ENCODE measurements at places on chromosomes 3 and 15.

DNA sequence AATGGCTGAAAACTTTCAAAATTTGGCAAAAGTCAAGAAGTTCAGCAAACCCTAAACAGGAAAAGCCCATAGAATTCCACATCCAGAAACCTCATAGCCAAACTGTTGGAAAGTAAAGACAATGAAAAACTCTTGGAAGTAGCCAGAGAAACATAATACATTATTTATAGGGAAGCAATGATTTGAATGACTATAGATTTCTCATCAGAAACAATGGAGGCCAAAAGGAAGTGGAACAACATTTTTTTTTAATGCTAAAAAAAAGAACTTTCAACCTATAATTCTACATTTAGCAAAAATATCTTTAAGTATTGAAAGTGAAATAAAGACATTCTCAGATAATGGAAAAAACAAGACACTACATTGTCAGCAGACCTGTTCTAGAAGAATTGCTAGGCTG is 30.2 kb downstream of the ALPK3 start:
- DNase-seq: no peak

DNA sequence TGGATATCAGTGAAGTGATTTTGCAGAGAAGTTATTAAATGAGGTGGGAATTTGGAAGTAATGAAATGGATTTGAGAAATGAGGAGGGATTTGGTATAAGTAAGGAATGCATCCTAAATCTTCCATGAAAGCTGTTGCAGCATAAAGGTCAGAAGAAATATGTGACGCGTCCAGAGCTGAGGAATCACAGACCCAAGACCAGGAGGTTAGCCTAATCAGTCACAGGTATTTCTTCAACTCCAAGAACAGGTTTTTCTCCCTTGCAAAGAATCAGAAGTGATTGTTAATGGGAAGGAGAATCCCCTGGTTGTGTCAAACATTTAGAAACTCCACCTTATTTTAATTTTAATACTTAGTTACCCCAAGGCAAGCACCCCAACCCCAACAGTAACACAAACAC is 253.2 kb downstream of the MEX3B start:
- DNase-seq: no peak

- no peak for DNase-seq
Observed at GRCh38 chr15:38441130-38441519, 12.8 kb upstream of the FAM98B start.

- peak; percentile 44 for DNase-seq
Observed at GRCh38 chr15:71443538-71443937, 328.3 kb downstream of the THSD4 start.

DNA sequence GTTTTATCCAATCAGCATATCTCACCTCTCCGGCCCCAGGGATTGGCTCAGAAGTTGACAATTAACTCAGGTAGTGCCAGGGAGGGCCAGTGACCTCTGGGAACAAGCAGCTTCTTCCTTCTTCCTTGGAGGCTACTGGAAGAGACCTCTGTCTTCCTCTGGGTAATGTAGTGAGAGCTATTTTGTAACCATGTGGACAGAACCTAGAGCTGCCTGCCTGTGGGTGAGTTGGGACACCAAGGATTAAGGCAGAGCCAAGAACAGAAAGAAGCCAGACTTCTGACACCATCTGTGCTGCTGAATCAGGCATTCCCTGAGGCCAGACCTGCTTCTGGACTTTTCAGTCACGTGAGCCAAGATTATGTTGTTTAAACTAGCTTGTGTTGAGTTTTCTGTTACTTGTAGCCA is 5.9 kb upstream of the NDUFAF1 start:
- peak; percentile 28 for DNase-seq

- peak; percentile 81 for DNase-seq
Observed at GRCh38 chr15:48965972-48966371, 2.3 kb upstream of the SHC4 start.

GRCh38 chr15:95025924-95026728 is 794.8 kb downstream of the MCTP2 start:
- peak; percentile 72 for DNase-seq

- DNase-seq: peak; percentile 39
Observed at GRCh38 chr15:35450492-35450891, 95.5 kb downstream of the DPH6 start.

DNA sequence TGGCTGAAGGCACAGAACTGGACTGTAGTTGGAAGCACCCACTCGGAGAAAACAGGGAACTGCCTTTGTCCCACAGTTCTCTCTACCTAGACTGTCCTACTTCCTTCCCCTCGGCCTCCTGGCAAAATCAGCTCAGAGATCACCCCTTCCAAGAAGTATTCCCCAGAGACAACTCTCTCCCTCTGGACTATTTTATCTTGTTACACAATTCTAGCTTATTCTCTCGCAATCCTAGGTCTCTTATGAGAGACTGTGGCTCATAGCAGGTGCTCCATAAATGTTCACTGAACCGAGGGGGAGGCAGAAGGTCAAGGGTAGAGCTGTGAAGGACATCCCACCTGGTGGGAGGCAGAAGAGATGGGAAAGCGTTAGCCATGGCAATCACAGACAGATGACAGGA is 10.6 kb downstream of the HEG1 start:
- DNase-seq: no peak

DNA sequence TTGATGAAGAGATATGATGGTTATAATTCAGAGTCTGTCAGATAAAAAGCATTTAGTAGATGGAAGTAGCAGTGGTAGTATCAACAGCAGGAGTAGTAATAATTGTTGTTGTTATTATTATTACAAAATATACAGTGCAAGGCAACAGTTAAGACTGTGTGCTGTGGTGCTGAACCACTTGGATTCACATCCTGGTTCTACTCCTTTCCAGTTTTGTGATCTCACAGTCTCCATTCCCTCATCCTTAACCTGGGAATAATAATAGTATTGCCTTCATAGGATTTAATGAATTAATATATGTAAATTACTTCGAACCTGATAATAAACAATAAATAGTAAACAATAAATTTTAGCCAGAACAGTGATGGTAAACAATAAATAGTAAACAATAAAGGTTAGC is 37.1 kb upstream of the TSC22D2 start:
- no peak for DNase-seq

All from LHCN-M2 (cell line).